ENCODE measurements at places on chromosomes 1 and 21.

- no peak for DNase-seq
Observed at GRCh38 chr1:3910049-3910731, 10.1 kb upstream of the C1orf174 start.

GRCh38 chr1:208122612-208123358, 121.4 kb downstream of the PLXNA2 start:
- no peak for DNase-seq

- DNase-seq: no peak
Observed at GRCh38 chr1:8678673-8679394, 138.6 kb downstream of the RERE start.

DNA sequence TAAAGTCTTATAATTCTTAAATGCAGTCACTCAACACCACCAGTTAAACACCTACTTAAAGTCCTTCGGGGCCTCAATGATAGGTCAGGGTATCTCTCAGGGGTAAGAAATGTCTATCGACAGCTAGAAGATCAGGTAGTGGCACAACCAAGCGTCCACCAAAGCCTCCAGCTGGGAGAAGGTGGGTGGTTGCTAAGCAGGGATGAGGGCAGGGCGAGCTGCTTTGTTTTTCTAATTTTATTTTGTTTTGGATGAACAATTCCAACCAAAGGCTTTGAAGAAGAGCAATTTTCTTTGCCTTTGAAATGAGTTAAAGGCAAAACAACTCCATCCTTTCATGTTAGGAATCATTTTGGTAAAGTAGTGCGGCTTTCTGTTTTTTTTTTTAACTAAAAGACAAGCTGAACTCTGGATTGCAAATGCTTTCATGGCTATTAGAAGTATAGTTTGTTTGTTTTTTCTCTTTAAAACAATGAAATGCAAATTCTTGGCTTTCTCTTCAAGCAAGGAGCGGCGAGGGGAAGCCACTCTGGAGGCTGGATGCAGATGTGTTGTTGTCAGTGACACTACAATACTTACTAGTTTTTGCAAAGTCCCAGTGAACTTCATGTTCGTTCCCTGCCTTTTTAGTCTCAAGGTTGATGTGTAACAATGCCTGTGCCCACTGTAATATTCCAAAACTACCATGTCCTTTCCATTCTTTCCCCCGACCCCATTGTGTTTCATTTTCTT, 106.0 kb downstream of the MRPS6 start:
- no peak for DNase-seq

DNA sequence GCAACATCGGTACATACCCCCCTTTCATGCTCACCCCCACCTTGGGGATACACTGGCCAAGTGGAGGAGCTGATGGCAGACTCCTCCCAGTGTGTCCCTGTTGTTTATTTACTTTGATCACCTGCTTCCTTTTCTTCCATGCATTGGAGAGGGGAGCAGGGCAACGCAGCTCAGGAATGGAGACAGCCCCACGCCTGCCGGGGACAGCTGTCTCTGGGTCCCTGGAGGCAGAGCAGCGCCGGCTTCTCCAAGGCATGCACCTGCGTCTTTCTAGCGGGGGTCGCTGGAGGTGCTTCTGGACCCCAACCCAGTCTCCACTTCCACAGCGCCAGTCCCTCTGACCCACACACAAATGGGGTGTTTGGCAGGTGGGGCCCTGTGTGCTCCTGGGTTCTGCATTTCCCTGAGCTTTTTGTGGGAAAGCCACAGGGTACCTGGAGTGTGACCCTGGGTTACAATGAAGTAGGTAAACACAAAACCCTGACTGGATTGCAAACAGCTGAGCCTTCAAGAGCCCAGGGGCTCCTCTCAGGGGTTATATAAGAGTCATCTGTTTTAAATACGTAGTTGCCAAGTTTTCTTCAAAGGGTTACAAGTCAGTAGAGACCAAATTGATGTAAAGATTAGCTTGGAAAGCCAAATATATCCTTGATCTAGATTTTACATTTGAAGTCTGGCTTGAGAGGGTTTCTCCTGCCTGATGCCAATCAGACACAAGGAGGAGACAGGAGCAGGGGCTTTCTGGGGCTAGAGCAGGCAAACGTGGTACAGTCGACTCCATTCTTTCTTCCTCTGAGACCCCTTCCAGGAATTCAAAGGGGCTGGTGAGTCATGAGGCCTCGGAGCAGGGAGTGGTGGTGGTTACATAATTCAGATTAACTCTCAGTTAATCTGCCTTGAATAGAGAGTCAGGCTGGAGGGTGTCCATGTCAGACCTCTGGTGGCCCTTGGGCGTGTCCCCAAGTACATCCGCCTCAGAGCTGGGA, 4.5 kb downstream of the AJAP1 start:
- no peak for DNase-seq

- DNase-seq: no peak
Observed at GRCh38 chr1:36387141-36387949, 1.6 kb upstream of the STK40 start.

DNA sequence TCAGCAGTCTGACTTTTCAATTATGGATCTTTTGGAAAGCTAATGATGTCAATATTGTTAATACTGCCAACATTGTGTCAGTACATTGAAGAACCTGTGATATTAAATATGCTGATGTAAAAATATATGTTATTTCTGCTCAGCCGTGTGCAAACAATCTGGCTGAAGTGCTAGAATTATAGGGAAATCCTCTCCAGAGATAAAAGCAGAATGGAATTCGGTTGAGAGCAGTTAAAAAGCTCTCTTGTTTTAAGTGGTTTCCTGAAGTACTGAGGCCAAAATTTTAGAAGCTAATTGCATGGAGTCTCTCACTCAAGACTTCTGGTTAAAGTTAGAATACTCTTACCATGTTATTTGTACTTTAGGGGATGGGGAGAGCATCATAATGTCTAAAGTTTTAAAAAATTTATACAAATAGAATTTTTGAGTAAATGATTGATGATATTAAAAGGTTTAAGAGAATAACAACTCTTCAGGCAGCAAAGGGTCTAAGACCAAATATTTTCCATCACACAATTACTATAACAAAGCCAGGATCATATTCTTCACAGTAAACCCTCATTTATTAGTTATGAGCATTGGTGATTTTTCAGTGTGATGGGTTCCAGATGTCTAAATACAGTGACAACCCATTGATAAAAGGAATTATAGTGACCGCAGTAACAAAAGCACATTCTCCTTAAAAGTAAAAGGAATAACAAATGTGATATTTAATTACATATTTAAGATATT, 834.2 kb upstream of the CXADR start:
- no peak for DNase-seq

DNA sequence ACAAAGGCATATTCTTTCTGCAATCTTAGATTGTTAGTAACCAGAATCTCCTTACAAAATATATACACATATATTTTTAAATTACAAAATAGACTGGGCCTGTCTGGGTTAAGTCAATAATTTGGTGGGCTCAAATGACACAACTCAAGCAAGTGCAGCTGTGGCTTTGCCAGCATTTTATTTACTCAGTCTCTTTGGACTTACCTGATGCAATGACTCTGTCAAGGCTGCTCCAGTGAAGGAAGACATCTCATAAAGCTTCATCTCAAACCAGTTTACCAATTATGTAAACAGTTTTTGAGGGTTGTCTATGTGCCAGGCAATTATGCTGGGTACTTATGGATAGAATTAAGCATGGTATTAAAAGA, 22.8 kb upstream of the ABCA4 start:
- no peak for DNase-seq

- no peak for DNase-seq
Observed at GRCh38 chr1:219961684-219962083, 33.3 kb upstream of the SLC30A10 start.

DNA sequence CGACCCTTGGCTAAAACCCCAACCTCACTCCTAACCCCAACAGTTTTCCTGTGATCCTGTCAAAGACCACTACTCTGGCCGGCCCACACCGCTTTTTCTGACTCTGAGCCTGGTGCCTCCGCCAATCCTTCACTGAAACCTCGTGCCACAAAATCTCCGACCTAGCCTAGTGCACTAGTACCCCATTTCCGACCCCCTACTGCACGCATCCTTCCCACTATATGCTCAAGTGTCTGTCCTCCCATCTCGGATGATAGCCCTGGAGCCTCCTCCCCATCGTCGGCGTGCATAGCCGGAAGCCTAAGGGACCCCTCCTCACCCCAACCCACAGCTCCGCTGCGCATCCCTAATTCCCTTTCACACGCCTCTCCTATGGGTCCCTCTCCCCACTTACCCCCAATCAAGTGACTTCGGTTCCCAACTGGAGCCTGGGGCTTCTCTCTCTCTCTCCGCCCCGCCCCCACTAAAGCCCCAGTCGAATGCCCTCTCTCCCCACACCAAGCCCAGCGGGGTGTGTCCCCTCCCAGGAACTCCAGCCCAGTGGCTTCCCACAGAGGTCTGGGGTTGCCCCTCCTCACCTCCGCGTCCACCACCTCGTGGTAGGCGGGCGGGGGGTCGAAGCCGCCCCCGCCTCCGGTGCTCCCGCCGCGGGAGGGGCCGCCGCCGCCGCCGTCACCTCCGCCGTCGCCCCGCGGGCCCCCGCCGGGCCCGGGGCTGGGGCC, 791 bp downstream of the USP24 start:
- no peak for DNase-seq

- DNase-seq: no peak
Observed at GRCh38 chr1:241715435-241715834, 63.4 kb downstream of the WDR64 start.

DNA sequence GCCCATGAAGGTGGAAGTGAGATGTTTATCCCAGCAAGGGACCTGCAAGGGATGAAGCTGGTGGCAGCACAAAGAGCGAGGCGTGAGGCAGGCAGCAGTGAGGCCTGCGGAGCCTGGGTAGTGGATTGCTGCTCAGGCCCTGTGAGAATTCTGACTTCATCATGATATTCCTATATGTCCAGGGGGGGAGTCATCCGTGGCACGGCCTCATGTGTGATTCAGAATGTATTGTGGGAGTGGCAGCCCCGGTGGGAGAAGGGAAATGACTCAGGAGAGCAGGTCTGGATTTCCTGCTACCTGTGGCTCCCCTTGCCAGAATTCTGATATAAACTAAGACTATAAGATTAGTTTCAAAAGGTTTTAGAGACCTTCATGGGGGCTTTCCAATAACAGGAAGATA, 240.9 kb downstream of the CAMTA1 start:
- peak; percentile 26 for DNase-seq

All from epithelial cell of prostate (primary cell).